Non-pigmented ciliary epithelial cell (primary cell): ENCODE measurements at places on chromosomes 6 and 20.

GRCh38 chr20:20849161-20849560, 136.7 kb upstream of the RALGAPA2 start:
- DNase-seq, result no peak

DNA sequence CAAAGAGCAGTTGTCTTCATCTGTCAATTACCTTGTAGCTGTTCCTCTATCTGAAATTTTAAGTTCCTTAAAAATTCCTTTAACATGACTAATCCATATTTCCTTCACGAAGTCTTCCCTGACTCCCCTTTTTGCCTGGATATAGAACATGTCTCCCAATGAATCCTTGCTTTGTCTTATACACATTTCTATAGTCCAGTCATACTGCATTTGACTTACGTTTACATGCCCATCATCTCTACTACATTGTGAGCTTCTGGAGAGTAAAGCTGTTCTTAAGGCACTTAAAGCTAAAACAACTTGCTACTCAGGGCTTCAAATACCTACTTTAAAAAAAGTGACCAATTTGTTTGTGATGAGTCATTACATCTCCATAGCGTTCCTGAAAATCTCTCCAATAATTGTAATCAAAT, 4.9 kb downstream of the REV3L start:
- DNase-seq, result no peak

- no peak for DNase-seq
Measured at GRCh38 chr6:80523531-80523997, 417.1 kb downstream of the BCKDHB start.

- no peak for DNase-seq
Measured at GRCh38 chr6:136069119-136069518, 181.0 kb downstream of the MTFR2 start.

DNA sequence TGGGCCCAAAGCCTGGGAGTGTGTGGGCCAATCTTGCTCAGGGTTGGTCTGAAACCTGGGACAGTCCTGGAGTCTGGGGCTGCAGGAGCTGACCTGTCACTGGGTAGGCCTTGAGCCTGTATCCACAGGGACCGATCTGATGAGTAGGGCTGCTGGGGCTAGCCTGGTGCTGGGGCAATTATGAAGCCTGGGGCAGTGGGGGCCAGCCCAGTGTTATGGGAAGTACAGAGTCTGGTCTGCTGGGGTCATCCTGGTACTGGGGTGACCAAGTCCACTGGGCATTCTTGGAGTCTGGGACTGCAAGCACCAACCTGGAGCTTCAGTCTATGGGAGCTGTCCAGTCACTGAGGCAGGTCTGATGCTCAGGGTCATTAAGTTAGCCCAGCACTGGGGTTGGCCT, 20.7 kb downstream of the DEFB115 start:
- DNase-seq, result no peak

- DNase-seq, result no peak
Measured at GRCh38 chr6:2693231-2693630, 57.5 kb downstream of the MYLK4 start.

- DNase-seq, result no peak
Measured at GRCh38 chr6:133108419-133108818, 132.7 kb upstream of the EYA4 start.

- DNase-seq, result no peak
Measured at GRCh38 chr6:135458051-135458450, 39.5 kb downstream of the AHI1 start.

- DNase-seq, result no peak
Measured at GRCh38 chr6:11585426-11586016, 48.0 kb downstream of the TMEM170B start.

DNA sequence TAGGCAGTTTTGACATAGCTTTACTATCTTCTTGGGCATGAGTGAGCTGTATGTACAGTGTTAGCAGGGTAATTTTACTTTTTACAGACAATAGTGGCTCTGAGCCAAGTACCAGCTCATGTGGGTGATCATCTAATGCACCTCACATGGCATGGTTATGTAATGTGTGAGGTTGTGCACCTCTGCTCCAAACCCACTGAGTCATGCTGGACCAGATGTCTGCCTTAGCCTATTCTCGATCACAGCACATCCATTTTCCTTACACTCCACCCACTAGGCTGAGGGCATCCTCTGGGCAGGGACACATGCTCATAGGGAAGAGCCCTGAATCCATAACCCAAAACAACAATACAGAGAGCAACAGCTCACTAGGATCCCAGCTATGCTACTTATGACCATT, 71.6 kb upstream of the FBXL4 start:
- DNase-seq, result no peak

DNA sequence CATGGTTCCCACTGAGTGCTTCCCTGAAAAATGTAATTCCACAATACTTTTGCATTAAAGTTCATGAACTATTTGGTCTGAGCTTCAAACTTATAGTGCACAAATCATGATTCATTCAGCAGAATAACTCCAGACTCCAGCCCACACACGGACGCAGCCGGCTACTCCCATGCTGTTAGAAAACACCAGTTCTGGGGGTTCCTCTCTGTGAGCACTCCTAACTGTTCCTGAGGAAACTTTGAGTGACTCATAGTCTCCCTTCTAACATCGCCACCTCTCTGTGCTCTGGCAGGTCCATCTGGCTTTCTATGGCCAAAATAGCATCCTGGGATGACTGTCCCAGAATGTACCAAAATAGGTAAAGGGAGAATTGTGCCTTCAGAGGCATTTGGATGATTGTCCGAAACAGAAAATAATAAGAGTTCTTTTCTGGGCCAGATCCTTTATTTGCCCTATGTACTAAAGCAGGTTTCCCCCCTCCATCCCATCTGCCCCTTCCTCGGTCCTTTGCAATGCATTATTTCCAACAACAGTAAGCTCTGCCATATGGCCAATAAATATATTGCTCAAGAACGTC, 32.3 kb upstream of the LY86 start:
- no peak for DNase-seq

DNA sequence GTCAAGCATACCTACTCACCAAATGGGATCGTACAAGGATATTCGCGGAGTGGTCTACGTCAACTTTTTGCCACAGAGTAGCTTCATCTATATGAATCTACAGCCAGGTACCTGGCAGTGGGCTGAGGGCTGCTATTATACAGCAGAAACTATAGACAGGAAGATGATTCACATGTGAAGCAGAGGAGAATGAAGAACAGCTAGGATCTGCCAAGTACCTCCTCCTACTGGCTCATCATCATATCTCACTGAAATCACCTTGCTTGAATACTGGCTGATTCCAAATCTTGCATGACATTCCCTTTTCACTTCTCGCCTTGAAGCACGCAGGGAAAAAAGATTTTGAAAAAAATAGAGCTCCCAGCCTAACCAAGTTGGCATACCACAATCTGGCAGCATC, 488.7 kb upstream of the NRSN1 start:
- DNase-seq, result no peak

DNA sequence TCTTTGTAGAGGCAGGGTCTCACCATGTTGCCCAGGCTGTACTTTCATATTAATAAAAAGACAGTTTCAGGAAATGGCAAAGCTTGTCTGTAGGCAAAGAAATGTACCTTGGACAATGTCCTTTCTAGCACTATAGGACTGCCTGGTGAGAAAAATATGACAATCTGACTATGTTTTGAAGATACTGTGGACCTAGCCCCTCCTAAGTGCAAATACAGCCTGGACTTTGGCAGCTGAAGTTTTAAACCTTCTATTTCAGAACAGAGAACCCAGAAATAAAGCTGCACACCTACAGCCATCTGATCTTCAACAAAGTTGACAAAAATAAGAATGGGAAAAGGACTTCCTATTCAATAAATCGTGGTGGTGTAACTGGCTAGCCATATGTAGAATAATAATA, 18.9 kb upstream of the IL17A start:
- DNase-seq, result no peak

GRCh38 chr6:51112731-51113130, 294.1 kb downstream of the TFAP2B start:
- no peak for DNase-seq

DNA sequence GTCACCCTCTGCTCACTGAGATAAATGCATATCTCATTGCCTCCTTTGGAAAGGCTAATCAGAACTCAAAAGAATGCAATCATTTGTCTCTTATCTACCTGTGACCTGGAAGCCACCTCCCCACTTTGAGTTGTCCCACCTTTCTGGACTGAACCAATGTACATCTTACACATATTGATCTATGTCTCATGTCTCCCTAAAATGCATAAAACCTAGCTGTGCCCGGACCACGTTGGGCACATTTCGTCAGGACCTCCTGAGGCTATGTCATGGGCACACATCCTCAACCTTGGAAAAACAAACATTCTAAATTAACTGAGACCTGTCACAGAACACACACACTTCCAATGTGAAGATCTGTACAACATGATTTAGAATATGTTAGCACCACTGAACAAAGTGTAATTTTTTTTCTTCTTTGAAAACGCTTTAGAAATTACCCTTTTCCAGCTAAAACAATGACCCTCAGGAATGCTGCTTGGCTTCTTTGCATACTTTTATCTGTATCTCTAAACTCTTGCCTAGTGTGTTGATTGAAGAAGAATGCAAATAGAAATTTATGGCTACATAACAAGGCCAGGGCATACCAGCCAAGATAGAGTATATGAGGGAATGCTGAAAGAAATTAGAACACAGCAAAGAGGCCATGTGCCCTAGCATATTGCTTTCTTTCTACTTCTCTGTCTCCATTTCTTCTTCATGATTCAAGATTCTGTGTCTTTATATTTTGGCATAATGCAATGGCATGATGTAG, 84.6 kb upstream of the DST start:
- DNase-seq, result no peak

DNA sequence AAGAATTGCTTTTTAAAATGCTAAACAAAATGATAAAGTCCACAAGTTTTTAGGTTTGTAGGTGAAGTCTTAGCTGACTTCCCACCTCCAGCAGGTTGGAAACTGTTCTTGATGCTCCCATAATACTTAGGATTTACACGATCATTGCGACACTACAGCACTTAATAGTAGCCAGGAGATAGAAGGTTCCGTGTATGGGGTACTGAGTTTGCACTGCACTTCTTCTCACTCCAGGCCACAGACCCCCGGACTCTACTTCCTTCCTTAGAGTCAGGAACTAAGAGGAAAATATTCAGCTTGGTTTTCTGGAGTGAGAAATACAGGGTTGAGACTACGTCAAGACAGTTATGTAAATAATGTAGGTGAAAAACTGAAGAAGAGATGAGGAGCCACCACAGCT, 56.1 kb upstream of the SGK1 start:
- DNase-seq, result no peak

DNA sequence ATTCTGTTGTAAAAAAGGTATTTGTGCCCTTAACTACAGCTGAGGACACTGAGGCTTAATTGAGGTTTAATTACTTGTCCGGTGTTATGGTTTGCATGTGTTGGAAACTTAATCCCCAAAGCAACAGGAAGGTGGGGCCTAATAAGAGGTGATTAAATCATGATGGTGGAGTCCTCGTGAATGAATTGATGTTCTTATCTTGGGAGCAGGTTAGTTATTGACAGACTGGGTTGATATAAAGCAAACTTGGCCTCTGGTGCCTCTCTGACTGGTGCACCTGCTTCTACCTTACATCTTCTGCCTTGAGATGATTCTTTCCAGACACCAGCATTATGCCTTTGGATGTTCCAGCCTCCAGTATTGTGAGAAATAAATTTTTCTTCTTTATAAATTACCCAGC, 306.5 kb upstream of the HS3ST5 start:
- no peak for DNase-seq

DNA sequence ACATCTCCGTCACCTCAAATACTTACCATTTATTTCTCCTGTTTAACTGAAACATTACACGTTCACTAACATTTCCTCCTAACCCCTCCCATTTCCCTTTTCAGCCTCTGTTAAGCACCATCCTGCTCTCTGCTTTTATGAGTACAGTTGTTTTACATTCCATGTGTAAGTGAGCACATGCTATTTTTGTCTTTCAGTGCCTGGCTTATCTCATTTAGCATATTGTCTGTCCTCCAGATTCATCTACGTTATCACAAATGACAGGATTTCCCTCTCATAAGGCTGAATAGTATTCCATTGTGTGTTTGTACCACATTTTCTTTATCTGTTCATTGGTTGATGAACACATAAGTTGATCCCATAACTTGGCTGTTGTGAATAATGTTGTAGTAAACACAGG, 22.7 kb downstream of the TAF11 start:
- DNase-seq, result no peak

GRCh38 chr6:115631028-115631427, 429.7 kb downstream of the FRK start:
- DNase-seq, result no peak

DNA sequence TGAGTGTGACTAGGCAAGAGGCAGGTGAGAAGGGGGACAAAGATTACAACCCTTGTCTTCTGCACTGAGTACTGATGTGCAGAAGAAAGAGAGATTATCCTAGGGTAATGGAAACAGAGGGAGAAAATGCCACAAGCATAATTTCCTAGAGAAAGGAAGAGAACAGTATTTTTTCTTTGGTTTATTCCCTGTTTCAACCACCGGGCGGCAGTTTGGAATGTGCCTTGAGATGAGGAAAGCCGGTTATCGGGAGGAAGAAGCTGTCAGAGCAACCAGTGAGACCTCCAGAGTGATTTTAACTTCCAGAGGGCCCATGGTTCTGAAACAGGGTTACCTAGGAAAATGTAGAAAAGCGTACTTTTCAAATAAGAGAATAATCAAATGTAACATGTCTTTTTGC, 121.4 kb downstream of the REV3L start:
- DNase-seq, result no peak

- DNase-seq, result no peak
Measured at GRCh38 chr6:22727710-22728109, 158.3 kb downstream of the HDGFL1 start.

GRCh38 chr6:64497634-64498033, 862.0 kb downstream of the PHF3 start:
- no peak for DNase-seq

- DNase-seq, result no peak
Measured at GRCh38 chr6:704046-704445, 11.1 kb upstream of the EXOC2 start.

DNA sequence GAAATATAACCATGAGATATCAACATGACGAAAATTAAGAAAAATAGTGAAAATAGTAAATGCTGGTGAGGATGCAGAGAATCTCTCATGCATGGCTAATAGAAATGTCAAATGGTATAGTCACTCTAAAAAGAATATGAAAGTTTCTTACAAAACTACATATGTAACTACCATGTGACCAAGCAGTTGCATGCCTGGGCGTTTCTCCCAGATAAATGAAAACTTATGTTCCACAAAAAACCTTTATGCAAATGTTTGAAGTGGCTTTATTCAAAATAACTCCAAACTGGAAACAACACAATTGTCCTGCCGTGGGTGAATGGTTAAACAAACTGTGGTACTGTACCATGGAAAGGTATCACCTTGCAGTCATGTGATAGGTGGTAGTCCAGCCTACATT, 112.4 kb downstream of the HDGFL1 start:
- DNase-seq, result no peak

- no peak for DNase-seq
Measured at GRCh38 chr6:63802606-63803206, 167.1 kb downstream of the PHF3 start.

DNA sequence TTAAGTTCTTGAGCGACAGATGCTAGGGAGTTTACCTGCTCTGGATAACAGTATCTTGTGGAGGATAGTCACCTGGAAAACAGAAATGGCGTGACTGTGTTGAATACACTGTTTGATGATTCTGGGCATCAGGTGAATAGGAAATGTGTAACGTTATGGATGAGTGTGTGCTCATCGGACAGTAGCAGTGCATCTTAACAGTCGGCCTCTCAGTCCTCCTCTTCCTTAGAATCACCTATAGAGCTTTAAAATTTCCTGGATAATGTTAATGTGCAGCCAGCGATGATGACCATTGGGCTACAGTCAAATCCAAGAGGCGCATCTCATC, 217.7 kb downstream of the OR2B2 start:
- no peak for DNase-seq

- no peak for DNase-seq
Measured at GRCh38 chr20:40055711-40056110, 633.3 kb downstream of the MAFB start.

GRCh38 chr20:58042591-58042990, 185.9 kb downstream of the ANKRD60 start:
- DNase-seq, result no peak
